H9 (cell line): ENCODE measurements at places on chromosomes 11 and 22. TPM values are rescaled to one million over a fixed set of nuclear protein-coding genes. Genes with fewer than 3 reads are reported as not detected.

DNA sequence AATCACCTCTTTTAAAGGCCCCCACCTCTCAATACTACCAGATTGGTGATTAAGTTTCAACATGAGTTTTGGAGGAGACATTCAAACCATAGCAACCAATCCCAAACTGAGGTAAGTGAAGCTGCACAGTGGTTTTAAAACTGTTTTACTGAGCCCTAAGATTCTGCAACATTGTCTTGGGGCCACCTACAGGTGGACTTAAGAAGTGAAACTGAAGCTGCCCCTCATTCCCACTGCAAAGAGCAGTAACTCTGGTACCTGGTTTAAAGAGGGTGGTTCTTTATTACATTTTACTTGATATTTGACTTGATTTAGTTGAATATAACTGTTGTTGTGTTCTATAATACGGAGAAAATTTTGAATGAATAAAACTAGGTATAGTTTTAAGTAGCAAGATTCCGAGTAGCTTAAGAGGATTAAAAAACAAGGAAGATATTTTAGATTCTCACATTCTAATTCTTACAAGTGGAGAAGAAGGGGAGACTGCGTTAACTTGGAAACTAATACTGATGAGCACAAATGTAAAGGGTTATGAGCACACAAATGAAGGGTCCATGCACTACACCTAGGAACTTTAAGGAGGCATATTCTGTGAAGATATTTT, 26.7 kb downstream of the SYT9 start:
- peak; percentile 37 for DNase-seq

The DDI1 gene
- total RNA-seq: not detected in 2 replicates

DNA sequence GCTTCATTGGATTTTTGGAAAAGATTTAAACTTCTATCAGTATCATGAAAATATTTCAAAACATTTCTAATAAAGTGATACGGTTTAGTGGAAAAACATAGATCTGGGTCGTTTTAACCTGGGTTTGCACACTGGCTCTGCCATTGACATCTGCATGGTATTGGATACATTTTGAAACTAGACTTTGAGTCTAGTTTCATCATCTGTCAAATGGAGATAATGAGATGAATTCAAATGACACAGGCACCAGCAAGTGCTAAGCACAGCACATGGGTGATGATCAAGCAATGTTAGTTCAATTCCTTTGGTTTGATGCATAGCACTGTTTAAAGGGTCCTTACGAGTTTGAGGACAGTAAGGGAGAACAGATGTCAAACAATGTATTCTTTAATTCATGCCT, 819.0 kb upstream of the CCDC90B start:
- no peak for DNase-seq

- DNase-seq: no peak
Observed at GRCh38 chr11:60855726-60856633, at the start of gene PTGDR2. TSS of gene PTGDR2 (minus strand) at chr11:60855950. CDS start at chr11:60853722, 2,228 bp downstream.

- no peak for DNase-seq
Observed at GRCh38 chr11:34052608-34053160, 1.2 kb downstream of the CAPRIN1 start.

DNA sequence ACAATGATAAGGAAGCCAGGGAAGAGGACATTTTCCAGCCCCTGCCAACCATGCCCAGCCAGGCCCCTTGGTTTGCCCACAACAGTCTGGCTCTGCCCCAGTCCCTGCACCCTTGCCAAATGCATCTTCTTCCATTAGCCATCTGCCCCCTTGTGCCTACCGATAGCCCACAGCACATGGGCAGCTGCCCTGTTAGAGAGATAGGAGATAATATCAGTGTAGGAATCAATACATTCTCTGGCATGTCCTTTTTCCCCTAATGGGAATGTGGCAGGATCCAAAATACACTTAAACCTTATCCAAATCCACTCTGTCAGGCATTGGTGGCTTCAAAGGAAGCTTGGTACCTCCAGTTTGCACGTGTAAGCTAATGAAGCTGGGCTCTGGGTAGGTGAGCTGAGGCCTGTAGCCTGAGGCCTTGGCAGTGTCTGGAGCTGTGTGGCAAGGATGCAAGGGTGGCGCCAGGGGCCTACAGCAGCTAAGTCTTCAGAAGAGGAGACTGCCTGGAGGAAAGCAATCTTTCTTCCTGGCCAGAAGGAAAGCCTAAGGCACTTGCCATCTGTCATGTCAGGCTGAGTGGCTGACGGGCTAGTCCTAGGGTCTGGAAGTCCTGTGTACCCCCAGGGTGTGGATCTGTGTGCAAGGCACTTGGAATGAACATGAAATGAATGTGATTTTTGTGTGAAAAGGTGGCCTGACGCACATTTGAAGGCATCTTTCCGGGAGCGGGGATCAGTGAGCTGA, 164.2 kb upstream of the TBCEL start:
- no peak for DNase-seq

DNA sequence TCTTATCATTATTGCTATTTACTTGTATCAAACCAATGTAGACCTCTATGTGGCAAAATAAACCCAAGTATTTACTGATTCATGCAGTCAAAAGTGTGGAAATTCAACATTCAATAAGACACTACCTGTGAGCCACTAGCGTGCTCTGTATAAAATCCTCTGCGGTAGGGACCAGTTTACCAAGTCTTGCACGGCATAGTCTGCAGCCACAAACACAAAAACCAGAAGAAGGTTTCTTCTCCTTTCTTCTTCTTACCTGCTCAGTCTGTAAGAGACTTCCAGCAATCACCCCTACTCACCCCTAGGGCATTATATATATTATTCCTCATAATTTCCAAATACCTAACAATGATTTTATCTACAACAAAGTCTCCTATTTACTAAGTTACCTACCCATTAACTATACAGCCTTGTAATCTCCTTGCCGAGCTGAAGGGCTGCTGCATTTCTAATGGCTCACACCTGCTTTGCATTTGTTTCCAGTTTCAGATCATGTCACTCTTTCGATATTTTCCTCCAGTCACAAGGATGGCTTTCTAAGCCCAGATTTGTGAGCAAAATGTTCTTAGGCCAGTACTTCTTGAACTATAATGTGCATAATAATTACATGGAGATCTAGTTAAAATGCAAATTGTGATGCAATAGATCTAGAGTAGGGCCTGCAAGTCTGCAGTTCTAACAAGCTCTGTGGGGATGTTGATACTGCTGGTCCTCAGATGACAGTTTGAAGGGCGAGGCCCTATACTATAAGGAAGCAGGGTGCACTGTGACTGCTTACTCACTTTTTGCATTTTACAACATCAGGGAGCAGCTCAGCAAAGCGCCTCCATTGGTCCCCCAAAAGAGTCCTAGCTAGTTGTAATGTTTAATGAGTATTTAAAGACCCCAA, 191.9 kb upstream of the DDI1 start:
- no peak for DNase-seq
